Dermis microvascular lymphatic vessel endothelial cell (primary cell): ENCODE measurements at places on chromosomes 16 and 17. TPM values are rescaled to one million over a fixed set of nuclear protein-coding genes. Genes with fewer than 3 reads are reported as not detected.

DNA sequence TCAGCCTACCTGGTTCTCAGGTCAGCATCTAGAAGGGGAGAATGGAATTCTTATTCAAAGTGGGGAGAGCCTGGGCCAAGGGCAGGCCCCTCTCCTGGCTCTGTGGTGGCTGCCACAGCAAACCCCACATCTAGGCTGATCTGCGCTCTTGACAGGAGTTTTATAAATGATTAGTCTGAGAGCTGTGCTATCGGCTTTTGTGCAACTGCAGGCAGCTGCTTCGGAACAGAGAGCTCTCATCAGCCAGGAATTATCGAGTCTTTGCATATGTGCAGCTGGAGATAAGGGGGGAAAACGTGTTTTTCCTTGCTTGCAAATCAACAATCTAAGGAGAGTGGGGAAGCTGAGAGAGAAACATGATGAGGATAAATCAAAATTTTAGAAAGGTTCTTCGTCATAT is 91.7 kb downstream of the HS3ST3A1 start:
- no peak for DNase-seq

DNA sequence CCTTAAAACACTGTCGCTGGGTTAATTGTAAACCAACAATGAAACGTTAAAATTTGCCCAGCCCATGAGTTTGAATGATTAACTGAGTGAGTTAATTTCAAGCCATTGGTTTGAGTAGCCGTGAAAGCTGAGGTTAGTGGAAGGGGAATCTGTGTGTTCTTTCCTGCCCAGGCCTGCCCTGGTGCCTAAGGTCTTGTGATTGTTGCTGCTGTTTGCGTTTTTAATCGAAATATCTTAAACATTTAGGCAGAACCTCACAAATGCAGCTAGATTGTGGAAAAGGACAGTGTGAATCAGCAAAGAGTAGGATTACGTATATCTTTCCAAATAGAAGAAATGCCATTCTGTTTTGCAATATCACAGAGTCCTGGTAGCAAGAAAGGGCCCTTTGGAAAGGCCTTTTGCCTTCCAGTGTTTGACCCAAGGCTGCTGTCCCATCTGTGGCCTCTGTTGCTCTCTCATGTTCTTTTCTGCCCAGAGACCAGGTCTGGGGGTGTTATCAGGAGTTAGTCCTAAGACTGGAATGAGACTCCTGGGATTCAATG is 113.8 kb downstream of the MSI2 start:
- DNase-seq = no peak

DNA sequence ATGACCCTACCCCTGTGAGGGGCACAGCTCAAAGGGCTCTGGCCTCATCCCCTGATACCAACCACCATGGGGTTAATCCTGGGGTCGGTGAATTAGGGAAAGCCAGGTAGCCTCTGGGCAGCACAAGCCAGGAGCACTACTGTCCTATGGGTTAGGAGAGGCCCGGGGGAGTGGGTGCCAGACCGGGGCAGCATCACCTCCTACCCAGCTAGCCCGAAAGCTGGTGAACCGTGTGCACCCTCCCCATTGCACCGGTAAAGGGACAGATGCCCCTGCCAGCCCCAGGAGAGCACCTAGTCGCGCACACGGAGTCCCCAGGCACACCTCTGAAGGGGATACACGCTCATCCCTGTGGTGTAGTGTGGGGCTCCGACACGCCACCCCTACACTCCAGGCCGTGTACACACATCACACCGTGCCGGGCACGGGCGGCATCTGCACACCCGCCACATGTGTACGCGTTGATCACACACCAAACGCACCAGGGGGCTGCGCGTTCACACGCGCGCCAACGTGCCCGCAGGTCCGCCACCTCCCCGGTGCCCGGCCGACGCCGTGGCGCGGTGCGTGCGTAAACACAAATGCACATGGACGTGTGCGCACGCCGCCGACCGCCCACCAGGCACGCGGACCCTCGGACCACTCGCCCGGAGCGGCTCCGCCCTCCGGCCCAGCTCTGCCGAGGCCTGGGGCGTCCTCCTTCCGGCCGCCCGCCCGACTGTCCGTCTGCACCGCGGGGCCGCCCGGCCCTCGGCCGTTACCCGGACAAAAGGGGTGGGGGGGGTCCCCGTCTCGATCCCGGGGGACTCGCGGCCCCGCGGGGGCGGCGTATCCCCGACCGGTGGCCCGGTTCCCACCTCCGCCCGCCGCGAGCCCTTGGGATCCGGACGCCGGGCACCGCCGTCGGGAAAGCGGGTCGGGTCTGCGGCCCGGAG is 785 bp downstream of the UBALD1 start:
- peak; percentile 16 for DNase-seq

DNA sequence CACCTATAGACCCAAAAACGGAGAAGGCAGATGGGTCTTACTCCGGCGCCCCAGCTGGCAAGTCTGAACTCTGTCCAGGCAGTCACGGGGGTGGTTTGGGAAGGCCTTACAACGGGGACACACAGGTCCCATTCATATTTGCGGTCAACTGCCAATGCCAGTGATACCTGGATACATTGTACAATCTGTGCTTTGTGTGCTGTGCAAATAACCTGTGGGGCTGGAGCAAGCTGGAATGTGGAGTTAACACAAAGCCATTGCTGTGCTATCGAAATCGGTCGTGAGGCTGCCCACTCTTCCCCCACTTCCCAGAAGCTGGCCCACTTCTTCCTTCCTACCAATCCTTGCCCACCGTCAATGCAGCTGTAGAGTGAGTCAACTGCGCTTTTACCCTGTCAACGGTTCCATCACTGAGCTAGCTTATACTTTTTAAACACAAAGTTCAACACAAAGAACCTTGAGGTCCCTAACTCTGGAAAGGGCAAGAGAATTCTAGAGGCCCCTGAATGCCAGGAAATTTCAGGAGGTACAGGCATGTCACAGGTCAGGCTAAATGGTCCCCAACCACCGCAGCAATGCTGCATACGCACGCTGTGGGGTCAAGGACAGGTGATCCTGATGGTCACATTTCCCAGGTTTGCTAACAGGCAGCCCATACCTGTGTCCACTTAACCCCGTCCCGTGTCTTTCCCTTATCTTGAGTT is 122.8 kb downstream of the ZFHX3 start:
- no peak for DNase-seq

DNA sequence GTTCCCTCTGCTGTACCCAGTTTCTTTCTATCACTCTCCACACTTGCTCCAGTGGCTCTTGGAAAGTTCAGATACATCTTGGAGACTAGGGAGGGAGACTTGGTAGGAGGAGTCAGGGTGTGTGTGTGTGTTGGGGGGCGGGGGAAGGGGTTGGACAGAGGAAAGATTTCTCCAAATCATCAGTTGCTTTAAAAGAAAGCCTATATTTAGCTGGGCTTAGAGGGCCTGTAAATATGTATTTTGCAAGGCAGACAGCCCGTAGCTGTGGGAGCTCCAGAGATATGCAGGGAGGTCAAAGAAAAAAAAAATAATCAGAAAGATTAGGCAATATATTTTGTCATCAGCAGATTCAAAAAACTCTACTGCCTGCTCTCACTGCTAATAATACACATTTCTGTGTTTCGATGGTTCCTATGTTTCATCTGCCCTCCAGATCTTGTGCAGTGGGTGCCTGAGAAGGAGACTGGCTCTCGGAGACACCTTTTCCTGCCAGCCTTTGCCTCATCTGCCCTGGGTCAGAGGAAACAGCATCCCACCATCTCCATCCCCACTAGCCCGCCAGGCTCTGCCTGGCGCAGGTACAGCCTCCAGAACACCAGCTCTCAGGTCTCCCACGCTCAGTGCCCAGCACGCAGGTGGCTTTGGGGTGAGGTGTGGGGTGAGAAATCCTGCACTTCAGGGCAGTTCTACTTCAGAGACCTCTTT is 4.8 kb upstream of the PPP1R9B start:
- no peak for DNase-seq

GRCh38 chr17:48460052-48460451 is 30.0 kb upstream of the SKAP1 start:
- no peak for DNase-seq

DNA sequence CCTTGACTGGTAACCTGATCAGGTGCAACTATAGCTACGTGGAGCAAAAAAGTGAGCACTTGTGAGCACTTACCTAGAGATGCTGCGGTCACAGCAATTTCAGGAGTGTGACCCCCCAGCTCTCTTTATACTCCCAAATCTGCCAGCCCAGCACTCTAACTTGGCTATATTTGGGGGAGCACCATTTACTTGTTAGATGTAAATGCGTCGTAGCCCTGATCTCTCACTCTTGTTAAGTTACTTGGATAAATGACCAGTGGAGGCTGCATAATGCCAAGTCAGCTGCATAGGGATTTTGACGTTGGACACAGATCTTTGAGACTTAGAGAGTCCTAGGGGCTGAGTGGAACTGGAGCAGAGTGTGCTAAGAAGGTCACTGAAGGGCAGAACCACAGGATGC is at the start of gene MYH13:
Gene MYH13, minus strand, starts transcription at position 101 of the 400 bp plus-strand sequence. CDS start 8,476 bp downstream, outside the sequence.
- no peak for DNase-seq

GRCh38 chr16:87335625-87336433 is 18.6 kb upstream of the C16orf95 start:
- DNase-seq = no peak

- no peak for DNase-seq
Measured at GRCh38 chr17:27489045-27489715, 32.9 kb downstream of the KSR1 start.

DNA sequence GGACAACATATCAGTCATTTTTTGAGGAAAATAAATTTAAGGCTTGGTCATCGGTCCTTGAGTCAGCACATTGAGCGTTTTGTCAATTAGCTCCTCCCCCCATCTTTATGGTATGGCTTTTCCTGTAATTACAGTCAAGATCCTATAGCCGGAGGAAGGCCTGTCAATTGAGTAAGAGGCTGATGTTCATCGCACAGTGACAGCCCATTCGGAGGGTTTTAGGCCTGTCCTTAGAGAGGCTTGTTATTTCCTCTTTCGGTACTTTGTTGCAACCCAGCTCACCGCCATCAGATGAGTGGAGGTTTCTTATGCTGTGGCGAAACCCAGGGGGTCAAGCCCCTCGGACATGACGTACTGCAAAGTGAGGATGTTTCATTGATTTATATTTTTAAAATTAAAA is 395.2 kb downstream of the WWOX start:
- no peak for DNase-seq

- no peak for DNase-seq
Measured at GRCh38 chr17:47611372-47612350, 38.1 kb upstream of the KPNB1 start.

DNA sequence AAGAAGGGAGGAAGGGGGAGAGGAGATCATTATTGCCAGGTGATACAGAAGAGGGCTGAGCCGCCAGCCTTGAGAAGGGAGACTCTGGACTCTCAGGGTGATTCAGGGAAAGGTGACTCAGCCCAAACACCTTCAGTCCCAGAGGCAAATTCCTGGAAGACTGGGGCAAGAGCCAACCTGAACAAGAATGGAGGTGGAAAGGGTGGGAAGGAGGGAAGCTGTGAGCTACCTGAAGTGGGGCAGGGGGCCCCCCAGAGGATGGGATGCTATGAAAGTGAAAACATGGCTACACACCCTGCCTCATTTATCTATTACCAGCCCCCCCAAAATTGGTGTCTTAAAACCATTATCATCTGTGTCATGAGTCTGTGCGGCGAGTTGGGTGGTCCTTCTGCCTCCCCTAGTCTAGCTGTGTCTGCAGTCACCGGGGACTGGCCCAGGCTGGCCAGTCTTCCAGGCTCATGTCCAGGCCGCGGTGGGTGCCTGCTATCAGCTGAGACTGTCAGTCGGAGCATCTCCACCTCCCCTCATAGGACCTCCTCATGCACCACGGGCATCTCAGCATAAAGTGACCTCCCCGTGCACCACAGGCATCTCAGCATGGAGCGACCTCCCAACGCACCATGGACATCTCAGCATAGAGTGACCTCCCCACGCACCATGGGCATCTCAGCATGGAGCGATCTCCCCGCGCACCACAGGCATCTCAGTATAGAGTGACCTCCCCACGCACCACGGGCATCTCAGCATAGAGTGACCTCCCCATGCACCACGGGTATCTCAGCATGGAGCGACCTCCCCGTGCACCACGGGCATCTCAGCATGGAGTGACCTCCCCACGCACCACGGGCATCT is 3.2 kb upstream of the SLC47A2 start:
- no peak for DNase-seq

GRCh38 chr17:75456039-75456416 is 407 bp upstream of the TMEM94 start:
- DNase-seq = no peak

- no peak for DNase-seq
Measured at GRCh38 chr17:40916366-40916765, 21.1 kb downstream of the KRT23 start.

DNA sequence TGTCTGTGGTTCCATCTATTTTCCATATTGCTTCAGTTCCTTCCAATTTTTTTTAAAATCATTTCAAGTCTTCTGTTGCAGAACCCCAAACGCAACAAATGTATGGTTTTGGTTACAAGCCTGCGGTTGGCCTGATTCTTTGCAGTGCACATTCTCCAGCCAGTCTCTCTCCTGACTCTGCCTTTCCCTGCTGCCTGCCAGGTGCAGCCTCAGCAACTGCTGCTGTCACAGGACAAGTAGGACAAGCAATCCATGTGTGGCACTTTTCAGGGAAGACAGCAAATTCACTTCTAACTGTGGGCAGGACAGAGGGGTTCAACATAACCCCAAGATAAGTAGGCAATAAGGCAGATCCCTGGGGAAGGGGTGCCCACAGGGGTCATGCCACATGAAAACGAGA is 24.2 kb downstream of the EMP2 start:
- no peak for DNase-seq

DNA sequence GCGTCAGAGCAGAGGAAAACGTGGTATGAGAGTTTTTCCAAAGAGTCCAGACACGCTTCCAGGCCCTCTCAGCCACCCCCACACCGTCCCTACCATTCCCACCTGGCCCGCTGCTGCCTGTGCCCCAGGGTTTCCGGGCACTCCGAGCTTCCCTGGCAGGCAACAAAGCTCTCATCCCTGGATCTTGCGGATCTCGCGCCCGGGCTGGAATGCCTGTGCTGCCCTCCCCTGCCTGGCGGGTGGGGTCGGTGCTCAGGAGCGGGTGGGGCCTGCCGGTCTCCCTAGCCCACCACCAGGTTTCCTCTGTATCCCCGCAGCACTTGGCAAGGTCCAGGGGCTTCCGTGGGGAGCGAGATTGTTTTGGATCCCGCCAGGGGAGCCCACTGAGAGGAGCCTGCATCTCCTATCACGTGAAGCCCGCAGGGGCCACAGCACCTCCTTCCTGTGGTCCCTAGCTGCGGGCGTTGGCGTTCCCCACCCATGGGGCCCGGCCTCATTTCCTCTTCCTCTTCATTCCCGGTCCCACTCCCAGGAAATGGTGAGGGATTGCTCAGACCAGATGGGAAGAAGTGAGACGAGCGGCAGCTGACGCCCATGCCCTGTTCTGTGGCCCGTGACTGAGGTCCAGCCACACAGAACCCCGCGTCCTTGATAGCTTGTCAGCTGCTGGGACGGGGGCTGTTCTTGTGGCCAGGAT is 11.0 kb downstream of the TBC1D24 start:
- DNase-seq = no peak

GRCh38 chr17:66964930-66965800 is 658 bp downstream of the CACNG4 start:
- peak; percentile 20 for DNase-seq

SOX15 gene
- total RNA-seq = 0.13 TPM in 2 replicates

DHRS7C gene
- total RNA-seq = not detected in 2 replicates

VPS35 gene
- total RNA-seq = 73.9 and 80.7 TPM in 2 replicates

TMEM114 gene
- total RNA-seq = not detected in 2 replicates

FAM20A gene
- not detected in 2 replicates for total RNA-seq

ASPA gene
- total RNA-seq = 0.13 TPM in 1 of 2 replicates, not detected in the other
